ENCODE measurements at places on chromosomes 5 and 9. TPM values are rescaled to one million over a fixed set of nuclear protein-coding genes. Genes with fewer than 3 reads are reported as not detected.

SPINK4 gene
- total RNA-seq, result not detected

PCDHB10 gene
- 0.21 TPM for total RNA-seq

ISCA1 gene
- total RNA-seq, result 20.6 TPM

MSMP gene
- total RNA-seq, result not detected

UGT3A1 gene
- not detected for total RNA-seq

MLANA gene
- not detected for total RNA-seq

LCN1 gene
- not detected for total RNA-seq

ZSWIM6 gene
- 8.8 TPM for total RNA-seq

GLDC gene
- 0.64 TPM for total RNA-seq

OGN gene
- total RNA-seq, result 156 TPM

ADGRV1 gene
- 6.9 TPM for total RNA-seq

EQTN gene
- total RNA-seq, result not detected

CMYA5 gene
- total RNA-seq, result 1.2 TPM

CDC14B gene
- total RNA-seq, result 47.8 TPM

INSYN2B gene
- not detected for total RNA-seq

DCAF12 gene
- total RNA-seq, result 27.5 TPM

SUSD3 gene
- total RNA-seq, result not detected

RNF14 gene
- total RNA-seq, result 8.8 TPM

FAM200C gene
- not detected for total RNA-seq

ITGA1 gene
- 42.7 TPM for total RNA-seq

ZNF354C gene
- total RNA-seq, result 3.0 TPM

C9 gene
- 0.96 TPM for total RNA-seq

TEX48 gene
- total RNA-seq, result not detected

CETN3 gene
- total RNA-seq, result 36.7 TPM

PCDHGB5 gene
- total RNA-seq, result 19.6 TPM

WNT8A gene
- not detected for total RNA-seq

TAF11L4 gene
- not detected for total RNA-seq

OLFML2A gene
- 129 TPM for total RNA-seq

FGFR4 gene
- total RNA-seq, result 0.85 TPM

ANKRA2 gene
- 6.9 TPM for total RNA-seq

MARCHF11 gene
- total RNA-seq, result not detected

AK1 gene
- total RNA-seq, result 64.5 TPM

FYB1 gene
- total RNA-seq, result 74.1 TPM

SKIC3 gene
- 12.7 TPM for total RNA-seq

OR1Q1 gene
- total RNA-seq, result not detected

BTNL8 gene
- total RNA-seq, result not detected

OSTF1 gene
- total RNA-seq, result 25.1 TPM

NUTM2F gene
- total RNA-seq, result not detected

ANKRD33B gene
- 7.2 TPM for total RNA-seq

CRHBP gene
- 0.32 TPM for total RNA-seq

N4BP3 gene
- total RNA-seq, result 0.21 TPM

ACTBL2 gene
- not detected for total RNA-seq
